Activated naive CD4-positive, alpha-beta T cell treated with anti-CD3 and anti-CD28 coated beads for 36 hours (primary cell): ENCODE measurements at places on chromosomes 3 and 15. TPM values are rescaled to one million over a fixed set of nuclear protein-coding genes. Genes with fewer than 3 reads are reported as not detected.

GRCh38 chr15:61088675-61089074 is 140.4 kb downstream of the RORA start:
- no peaks in the 10 kb centered on the region for H3K4me1 ChIP-seq
- H3K27me3 ChIP-seq: peaks cover under 1% of the 10 kb centered on the region
- DNase-seq: no peak
- H3K27ac ChIP-seq: no peak overlapping the region
- no peak overlapping the region for H3K4me3 ChIP-seq

GRCh38 chr15:101025896-101026631 is 106.9 kb downstream of the LRRK1 start:
- no peak overlapping the region for H3K27ac ChIP-seq
- H3K27me3 ChIP-seq: peaks cover 4% of the 10 kb centered on the region
- no peaks in the 10 kb centered on the region for H3K4me1 ChIP-seq

DNA sequence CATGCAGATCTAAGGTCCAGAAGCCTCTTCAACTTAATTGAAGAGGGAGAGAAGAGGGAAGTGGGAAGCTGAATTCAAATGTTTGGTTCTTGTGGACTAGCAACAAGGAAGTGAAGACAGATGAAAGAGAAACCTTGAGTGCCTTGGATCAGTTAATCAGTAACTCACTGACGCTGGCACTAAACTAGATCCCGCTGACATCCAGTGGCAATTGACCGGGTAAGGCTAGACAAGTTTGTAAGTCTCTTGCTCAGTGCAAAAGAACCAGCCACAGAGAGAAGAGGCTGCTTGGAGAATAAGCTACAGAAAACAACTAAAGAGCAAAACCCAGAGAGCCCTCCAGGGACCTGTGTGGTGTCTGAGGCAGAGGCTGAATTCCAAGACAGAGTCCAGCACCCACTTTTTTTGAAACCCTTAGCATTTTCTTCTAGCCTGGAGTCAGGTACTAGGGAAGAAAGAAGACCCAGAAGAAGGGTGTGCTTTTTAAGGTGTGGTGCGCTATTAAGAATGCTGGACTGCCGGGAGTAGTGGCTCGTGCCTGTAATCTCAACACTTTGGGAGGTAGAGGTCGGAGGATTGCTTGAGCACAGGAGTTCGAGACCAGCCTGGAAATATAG is 6.9 kb downstream of the PLCH1 start:
- H3K27me3 ChIP-seq: peaks cover 37% of the 10 kb centered on the region
- H3K4me1 ChIP-seq: no peaks in the 10 kb centered on the region
- no peak overlapping the region for H3K4me3 ChIP-seq
- DNase-seq: no peak
- no peaks in the 10 kb centered on the region for H3K36me3 ChIP-seq
- no peak overlapping the region for H3K27ac ChIP-seq

DNA sequence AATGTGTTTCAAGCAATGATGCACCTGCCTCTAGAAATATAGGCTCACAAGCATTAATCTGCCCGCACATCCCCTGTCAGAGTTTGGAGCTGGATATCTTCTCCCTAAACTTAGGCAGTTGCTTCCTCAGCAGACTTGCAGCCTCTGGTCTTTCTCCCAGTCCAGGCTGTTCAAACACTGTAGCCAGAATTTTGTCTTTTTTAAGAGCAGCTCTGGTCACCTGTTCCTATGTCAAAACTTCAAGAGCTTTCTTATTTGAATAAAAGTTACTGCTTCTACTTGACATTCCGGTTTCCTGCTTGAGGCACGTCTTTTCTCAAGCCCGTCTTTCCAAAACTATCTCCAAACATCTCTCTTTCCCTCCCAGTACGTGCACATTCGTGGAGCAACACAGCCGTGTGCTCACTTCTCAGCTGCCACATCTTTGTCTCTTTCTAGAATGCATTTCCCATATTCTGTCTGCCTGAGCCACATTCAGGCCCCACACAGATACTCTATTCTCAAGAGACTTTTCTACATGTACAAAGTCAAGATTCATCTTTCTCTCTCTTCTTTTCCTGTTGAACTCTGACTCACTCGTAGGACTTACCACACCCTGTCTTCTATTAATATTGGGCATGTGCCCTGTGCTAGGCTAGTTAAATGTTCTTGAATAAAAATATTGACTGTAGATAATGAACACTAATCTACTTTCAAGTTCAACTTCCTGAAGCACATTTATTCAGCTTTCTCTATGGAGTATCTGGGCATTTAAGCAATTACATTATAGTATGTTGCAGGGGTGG is 307.7 kb upstream of the SOX2 start:
- H3K27me3 ChIP-seq: no peaks in the 10 kb centered on the region
- H3K4me3 ChIP-seq: no peak overlapping the region
- no peak for DNase-seq
- H3K27ac ChIP-seq: no peak overlapping the region
- H3K4me1 ChIP-seq: no peaks in the 10 kb centered on the region
- no peaks in the 10 kb centered on the region for H3K36me3 ChIP-seq

- H3K27me3 ChIP-seq: no peaks in the 10 kb centered on the region
- peaks cover 3% of the 10 kb centered on the region for H3K36me3 ChIP-seq
- peak overlapping the region; percentile 87 for H3K27ac ChIP-seq
- peak overlapping the region; percentile 36 for H3K4me3 ChIP-seq
- H3K4me1 ChIP-seq: peaks cover 90% of the 10 kb centered on the region
Observed at GRCh38 chr15:74399511-74400312, 32.3 kb upstream of the CYP11A1 start.

- DNase-seq: no peak
- H3K27me3 ChIP-seq: no peaks in the 10 kb centered on the region
- H3K27ac ChIP-seq: peak overlapping the region; percentile 92
- no peak overlapping the region for H3K4me3 ChIP-seq
- peaks cover 91% of the 10 kb centered on the region for H3K4me1 ChIP-seq
- peaks cover 4% of the 10 kb centered on the region for H3K36me3 ChIP-seq
Observed at GRCh38 chr3:60025096-60026050, 975.5 kb upstream of the CFAP20DC start.

GRCh38 chr15:77418391-77418965 is 1.4 kb downstream of the PEAK1 start:
- H3K4me3 ChIP-seq: peak overlapping the region; percentile 90
- H3K4me1 ChIP-seq: peaks cover 30% of the 10 kb centered on the region
- peak overlapping the region; percentile 80 for H3K27ac ChIP-seq
- no peaks in the 10 kb centered on the region for H3K27me3 ChIP-seq

DNA sequence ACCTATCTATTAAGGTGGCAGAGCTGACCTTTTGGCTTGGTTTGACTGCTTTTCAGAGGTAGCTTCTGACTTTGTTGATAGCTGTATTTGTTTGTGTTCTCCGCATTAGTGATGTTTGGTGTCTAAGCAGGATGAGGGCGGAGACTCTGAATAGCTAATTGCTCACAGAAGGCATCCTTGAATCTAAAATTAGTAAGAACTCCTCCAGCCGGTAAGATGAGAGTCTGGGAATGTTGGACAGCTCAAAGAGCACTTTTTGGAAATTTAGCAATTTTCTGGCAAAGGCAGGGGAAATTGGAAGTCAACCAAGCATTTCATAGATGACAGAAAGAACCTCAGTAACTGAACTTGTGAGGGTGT is 174.1 kb downstream of the KLHL25 start:
- H3K27ac ChIP-seq: no peak overlapping the region
- H3K36me3 ChIP-seq: peaks cover 7% of the 10 kb centered on the region
- peaks cover 45% of the 10 kb centered on the region for H3K4me1 ChIP-seq
- DNase-seq: no peak
- H3K4me3 ChIP-seq: no peak overlapping the region

GRCh38 chr3:136898549-136898948 is 36.5 kb downstream of the NCK1 start:
- H3K27me3 ChIP-seq: no peaks in the 10 kb centered on the region
- H3K4me3 ChIP-seq: no peak overlapping the region
- H3K4me1 ChIP-seq: peaks cover 59% of the 10 kb centered on the region
- H3K36me3 ChIP-seq: peaks cover 30% of the 10 kb centered on the region
- peak overlapping the region; percentile 11 for H3K27ac ChIP-seq
- DNase-seq: no peak

DNA sequence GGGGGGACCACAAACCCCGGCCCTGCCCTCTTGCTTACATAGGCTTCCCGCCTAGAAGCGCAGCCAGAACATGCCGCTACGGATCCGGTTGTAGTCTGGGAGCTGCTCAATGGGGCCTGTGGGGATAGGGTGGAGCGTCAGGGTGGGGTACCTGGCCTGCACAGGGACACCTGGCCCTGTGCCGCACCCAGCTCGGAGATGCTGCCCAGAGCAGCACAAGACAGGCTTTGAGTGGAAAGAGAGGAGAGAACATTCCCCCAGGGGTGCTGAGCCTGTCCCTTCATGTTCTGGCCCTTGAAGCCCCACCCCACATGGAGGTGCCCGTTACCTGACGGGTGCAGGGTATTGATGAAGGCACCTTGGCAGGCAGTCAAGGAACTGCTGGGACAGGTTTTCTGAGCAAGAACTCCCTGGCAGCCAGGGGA is 4.0 kb upstream of the COL7A1 start:
- H3K4me1 ChIP-seq: peaks cover 6% of the 10 kb centered on the region
- no peak overlapping the region for H3K4me3 ChIP-seq
- peaks cover 5% of the 10 kb centered on the region for H3K27me3 ChIP-seq
- no peak for DNase-seq
- H3K36me3 ChIP-seq: peaks cover 11% of the 10 kb centered on the region
- H3K27ac ChIP-seq: no peak overlapping the region

TGM5 gene
- total RNA-seq: not detected

SCAMP5 gene
- total RNA-seq: 0.15 TPM

DNA sequence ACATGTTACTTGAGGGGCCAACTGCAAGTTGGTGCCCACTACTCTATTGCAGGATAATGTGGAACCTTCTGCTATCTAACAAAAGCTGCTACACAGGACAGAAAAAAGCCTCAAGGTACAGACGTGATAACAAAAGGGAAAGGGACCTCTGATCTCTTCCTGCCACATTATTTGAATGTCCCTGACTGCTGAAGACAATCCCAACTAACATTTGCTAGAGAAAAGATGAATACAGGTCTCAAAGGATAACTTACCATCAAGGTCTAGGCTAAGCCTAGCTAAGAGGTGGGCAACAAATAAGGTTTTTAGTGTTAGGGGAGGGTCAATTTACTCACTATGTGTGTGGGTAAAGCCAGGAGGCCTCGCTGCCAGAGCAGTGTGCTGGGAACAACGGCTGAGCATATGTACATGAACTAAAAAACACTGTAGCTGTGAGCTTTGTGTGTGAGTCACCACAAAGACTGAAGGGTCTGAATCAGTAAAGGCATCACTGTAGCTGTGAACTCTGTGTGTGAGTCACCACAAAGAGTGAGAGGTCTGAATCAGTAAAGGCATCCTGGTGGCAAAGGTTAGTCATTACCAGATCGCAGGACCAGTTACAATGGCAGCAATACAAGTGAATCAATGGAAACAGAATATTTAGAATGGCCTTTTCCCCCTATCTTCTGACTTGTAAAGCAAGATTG is 111.7 kb downstream of the LMLN start:
- peak overlapping the region; percentile 88 for H3K27ac ChIP-seq
- peak overlapping the region; percentile 11 for H3K4me3 ChIP-seq
- no peaks in the 10 kb centered on the region for H3K36me3 ChIP-seq
- DNase-seq: peak; percentile 80
- peaks cover 33% of the 10 kb centered on the region for H3K4me1 ChIP-seq
- H3K27me3 ChIP-seq: peaks cover 6% of the 10 kb centered on the region

DNA sequence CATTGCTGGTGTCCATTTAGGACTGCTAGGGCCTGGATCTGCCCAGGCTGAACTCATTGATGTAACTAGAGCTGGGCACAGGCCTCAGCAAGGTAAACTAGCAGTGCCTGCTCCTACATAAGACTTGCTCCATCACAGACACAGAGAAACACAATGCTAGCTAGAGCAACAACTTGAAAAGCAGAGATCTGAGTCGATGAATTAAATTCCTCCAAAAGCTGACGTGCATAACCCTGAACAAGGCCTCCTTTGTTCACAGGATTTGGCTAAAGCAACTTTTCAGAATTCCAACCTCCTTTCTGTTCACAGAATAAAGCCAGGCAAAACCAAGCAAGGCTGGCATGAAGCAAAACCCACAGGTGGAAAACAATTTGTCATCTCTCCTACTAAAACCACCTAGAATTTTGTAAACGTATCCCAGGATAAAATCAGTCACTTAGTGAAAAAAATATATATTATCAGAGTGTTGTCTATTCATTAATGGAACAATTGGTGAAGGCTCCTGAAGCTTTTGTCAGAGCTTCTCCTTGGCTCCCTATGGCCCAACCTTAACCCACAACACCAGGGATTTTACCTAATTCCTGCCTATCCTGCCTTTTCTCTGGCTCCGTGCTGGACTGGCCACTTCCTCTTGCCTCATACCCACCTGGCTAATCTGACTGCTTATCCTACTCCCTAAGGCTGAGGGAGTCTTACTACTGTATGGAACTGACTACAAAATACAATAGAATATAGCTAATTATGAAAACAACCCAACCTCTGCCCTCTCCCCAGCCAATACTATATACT is 39.9 kb downstream of the PLCH1 start:
- H3K36me3 ChIP-seq: no peaks in the 10 kb centered on the region
- no peak overlapping the region for H3K4me3 ChIP-seq
- DNase-seq: no peak
- peaks cover 5% of the 10 kb centered on the region for H3K27me3 ChIP-seq
- H3K4me1 ChIP-seq: peaks cover 2% of the 10 kb centered on the region

SH3BP5 gene
- total RNA-seq: 9.0 TPM
